ENCODE measurements at places on chromosomes 7 and 10. TPM values are rescaled to one million over a fixed set of nuclear protein-coding genes. Genes with fewer than 3 reads are reported as not detected.

NEUROD6 gene
- not detected for total RNA-seq

- no peak for DNase-seq
- no peak overlapping the region for H3K27ac ChIP-seq
- no peaks in the 10 kb centered on the region for H3K36me3 ChIP-seq
- no peaks in the 10 kb centered on the region for H3K27me3 ChIP-seq
Observed at GRCh38 chr7:97346349-97346748, 228.9 kb downstream of the SDHAF3 start.

GRCh38 chr7:82210416-82211184 is 233.0 kb downstream of the CACNA2D1 start:
- H3K36me3 ChIP-seq, result no peaks in the 10 kb centered on the region
- H3K4me1 ChIP-seq, result no peaks in the 10 kb centered on the region

- H3K36me3 ChIP-seq, result no peaks in the 10 kb centered on the region
Observed at GRCh38 chr7:102454468-102454867, 10.2 kb downstream of the ALKBH4 start.

DNA sequence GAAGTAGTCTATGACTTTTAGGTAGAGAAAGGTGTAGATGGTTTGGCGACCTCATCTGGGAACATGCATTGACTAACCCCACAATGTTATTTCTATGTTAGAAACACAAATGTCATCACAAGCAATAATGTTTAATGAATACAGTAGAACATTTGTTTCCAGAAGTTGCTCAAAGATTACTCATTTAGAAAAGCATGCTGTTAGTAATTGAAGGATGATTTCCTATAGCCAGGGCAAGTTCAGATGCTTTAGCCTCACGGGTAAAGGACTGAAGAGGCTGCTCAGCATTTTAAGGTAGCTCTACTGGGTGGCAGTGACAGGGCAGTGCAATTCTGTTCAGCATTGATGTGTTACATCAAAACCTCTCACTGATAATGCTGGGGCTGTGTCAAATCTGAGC is 199.3 kb upstream of the FZD1 start:
- no peaks in the 10 kb centered on the region for H3K4me1 ChIP-seq
- H3K36me3 ChIP-seq, result no peaks in the 10 kb centered on the region
- no peak for DNase-seq
- no peaks in the 10 kb centered on the region for H3K27me3 ChIP-seq
- no peak overlapping the region for H3K4me3 ChIP-seq

DNA sequence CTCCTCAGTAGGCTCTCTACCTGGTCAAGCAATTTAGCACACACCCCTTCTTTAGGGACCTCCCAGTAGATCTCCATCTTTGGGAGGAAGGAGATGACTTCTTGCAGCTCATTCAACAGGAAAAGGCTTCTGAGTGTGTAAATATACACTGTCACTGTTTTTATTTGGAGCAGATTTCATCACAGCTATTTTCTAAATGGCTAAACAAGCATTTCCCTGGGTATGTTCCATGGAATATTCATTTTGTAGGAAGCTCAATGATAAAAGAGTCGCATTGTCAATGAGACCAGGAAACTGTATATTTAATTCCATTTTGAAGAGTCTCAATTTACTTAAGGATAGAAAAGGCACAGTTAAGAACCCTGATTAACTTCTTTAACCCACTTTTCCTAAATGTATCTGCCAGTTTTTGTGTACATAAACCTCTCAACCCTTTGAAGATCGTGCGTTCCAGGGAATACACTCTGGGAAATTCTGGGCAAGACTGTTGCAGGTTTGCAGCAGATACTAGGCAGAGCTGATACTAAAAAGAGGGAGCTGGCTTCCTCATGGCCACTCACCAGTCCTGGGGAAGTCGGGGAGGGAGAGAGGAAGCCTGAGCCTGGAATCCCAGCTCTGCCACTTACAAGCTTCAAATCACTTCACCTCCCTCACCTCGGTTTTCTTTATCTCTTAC is 10.1 kb downstream of the LGI1 start:
- H3K4me1 ChIP-seq, result no peaks in the 10 kb centered on the region
- H3K36me3 ChIP-seq, result no peaks in the 10 kb centered on the region
- H3K27ac ChIP-seq, result no peak overlapping the region
- H3K4me3 ChIP-seq, result no peak overlapping the region
- no peak for DNase-seq
- no peaks in the 10 kb centered on the region for H3K27me3 ChIP-seq

GRCh38 chr10:32373496-32373895 is 26.5 kb upstream of the EPC1 start:
- DNase-seq, result no peak
- peaks cover 45% of the 10 kb centered on the region for H3K4me1 ChIP-seq
- no peak overlapping the region for H3K27ac ChIP-seq
- H3K36me3 ChIP-seq, result no peaks in the 10 kb centered on the region
- H3K4me3 ChIP-seq, result no peak overlapping the region
- H3K27me3 ChIP-seq, result no peaks in the 10 kb centered on the region

Data from vagina (tissue), 2 donors.